ENCODE measurements at places on chromosomes 13 and 19. TPM values are rescaled to one million over a fixed set of nuclear protein-coding genes. Genes with fewer than 3 reads are reported as not detected.

- DNase-seq: no peak
Measured at GRCh38 chr13:73684286-73684685, 449.9 kb downstream of the KLF12 start.

DNA sequence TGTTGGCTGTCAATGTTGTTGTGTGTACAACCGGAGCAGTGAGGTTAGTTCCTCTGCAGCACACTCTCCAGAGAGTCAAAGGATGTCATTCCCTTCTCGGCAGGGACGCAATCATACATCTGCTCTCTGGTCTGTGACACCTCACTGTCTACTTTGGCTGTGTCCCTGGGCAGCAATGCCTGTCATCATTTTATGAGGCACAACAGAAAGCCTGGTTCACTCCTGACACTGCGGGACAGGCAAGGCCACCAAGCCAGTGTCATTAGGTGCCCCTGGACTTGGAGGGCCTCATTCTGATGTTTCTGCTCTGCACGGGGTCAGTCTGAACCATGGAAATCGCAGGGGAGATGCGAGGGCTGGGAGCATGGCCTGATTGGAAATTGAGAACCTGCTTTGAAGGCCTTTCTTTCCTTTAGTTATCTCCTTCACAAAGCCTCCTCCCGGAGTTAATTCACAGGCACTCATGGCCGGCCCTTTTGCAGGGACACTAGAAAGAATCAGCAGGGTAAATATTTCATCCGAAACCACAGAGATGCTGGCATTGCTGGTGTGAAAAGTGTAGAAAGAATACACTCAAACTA lies 284.4 kb downstream of the ZNF536 start:
- DNase-seq: no peak

GRCh38 chr13:48829536-48829935 lies 146.2 kb upstream of the FNDC3A start:
- no peak for DNase-seq

- no peak for DNase-seq
Measured at GRCh38 chr13:67421475-67421874, 191.3 kb upstream of the PCDH9 start.

DNA sequence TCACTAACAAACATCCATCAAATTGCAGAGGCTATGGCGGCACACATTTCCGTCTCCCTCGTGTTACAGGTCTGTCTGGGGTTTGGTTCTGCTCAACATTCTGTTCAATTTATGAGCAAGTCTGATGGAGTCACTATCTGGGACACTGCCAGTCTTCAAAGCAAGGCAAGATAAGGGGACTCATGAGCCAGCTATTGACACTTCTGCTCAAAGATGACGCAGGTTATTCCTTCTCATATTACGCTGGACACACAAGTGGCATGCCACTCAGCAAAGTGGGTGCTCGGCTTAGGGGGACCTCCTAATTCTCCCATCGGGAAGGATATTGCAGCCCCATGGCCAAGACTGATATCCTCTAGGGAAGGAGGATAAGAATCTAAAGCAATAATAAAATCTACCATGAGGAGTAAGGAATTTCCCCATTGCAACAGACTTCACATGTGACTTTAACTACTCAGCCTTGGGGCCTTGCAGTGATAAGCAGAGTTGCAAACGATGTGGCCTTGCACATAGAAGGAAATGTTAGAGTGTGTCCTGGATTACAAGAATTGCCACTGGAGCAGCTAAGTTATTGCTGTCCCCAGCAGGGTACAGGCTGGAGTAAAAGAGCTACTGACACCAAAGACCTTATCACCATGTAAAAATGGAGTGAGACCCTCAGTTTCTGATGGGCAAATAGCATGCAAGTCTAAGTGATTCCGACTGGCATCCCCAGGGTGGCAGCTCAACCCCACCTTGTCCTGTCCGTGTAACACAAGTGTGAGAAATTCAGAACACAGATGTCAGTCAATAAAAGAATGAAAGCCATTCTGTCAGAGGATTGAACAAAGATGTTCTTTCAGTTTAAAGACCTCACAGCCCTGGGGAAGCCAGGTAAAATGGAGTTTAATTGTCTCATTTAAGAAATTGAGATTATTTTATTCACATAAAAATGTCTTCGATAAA lies 306.1 kb downstream of the IRS2 start:
- DNase-seq: no peak

Gene TLE6
- 3.6 TPM for total RNA-seq

Gene TSKS
- total RNA-seq: 0.30 TPM

DNA sequence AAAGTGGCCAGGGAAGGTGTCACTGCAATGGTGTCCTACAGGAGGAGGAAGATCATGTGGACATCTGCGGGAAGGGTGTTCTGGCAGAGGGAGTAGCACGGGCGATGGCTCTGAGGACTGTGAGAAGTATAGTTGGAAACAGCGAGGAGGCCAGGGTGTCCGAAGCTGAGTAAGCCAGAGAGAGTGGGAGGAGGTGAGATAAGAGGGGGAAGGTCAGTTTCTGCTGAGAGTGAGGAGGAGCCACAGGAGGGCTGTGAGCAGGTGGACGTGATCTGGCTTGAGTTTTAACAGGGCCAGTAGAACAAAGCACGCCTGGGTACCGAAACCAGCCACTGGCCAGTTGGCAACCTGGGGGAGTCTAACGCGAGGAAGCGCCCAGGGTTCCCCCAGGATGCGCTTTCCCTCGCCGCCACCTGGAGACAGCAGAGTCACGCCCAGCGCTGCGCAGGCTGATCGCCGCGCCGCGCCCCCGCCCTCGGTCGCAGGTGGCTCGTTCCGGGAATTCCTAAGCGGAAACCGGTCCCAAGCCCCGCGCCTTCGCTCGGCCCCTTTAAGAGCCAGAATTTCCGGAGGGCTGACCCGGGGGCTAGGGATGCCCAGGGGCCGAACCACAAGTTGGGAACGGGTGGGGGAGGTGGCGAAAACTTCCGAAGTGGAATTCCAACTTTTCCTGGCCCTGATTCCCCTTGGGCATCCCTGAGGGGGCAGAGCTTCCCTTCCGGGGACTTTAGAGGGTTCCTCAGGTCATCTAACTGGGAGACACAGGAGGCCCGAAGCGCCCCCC lies 1.1 kb upstream of the LSR start:
- DNase-seq: peak; percentile 94

DNA sequence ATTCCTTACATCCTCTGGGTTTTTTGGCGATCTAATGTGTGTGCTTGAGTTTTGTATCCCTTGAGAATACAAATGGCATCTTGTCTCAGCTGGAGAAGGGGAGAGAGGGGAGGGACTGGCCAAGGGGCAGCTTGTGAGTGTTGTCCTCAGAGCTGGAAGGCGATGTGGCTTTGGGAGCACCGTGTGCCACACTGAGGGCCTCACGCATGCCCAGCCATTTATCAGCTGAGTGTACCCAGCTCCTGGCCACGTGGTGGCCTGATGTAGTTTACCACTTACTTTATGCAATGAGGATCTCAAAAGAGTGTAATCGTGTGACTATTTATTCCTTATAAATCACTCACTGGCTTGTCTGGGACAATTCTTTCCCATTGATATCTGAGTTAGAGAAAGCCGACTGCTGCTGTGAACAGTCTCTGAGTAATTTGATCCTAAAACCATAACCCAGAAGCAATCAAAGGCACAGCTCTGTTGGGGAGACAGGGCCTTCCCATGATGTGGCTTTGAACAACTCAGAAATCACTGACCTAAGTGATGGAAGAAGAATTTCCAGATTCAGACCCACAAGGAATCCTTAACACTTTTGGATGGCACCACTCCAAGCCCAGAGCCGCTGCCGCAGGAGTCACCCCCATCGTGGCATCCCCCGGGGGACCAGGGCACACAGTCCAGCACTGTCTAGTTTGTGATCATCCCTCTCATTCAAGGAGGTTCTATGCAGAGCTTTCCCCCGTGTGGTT lies 53.9 kb upstream of the MTIF3 start:
- no peak for DNase-seq

Gene MAP2K2
- 63.1 TPM for total RNA-seq

- no peak for DNase-seq
Measured at GRCh38 chr13:67410645-67411044, 180.5 kb upstream of the PCDH9 start.

- no peak for DNase-seq
Measured at GRCh38 chr13:78610381-78610883, 7.1 kb upstream of the POU4F1 start.

DNA sequence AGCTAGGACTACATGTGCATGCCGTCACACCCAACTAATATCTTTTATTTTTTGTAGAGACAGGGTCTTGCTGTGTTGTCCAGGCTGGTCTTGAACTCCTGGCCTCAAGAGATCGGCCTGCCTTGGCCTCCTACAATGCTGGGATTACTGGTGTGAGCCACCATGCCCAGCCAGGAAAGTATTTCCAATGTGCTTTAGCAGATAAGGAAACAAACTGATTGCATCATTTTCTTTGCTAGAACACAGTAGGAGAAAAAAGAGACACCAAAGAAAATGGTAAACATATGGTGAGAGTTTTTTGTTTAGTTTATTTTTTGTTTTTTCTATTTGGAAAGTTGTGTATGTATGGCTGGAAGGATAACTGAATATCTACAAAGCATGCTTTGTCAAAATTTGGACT lies 46.9 kb upstream of the AKAP11 start:
- no peak for DNase-seq

DNA sequence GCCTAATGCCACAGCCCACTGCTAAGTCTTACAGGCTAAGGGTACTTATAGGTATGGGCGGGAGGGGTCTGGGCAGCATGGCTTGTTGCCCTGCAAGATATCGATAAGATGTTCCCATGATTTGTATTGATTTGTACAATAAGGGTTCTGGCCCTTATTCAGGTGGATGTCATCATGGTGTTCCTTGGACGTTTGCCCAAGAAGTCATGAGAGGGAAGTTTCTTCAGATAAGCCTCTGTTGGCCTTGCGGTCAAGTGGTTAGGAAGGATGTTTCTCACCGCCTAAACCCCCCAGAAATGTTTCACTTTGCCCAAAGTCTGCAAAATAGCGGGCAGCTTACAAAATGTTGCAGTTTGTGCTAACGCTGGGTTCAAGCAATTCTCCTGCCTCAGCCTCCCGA lies 7.3 kb downstream of the PARP4 start:
- DNase-seq: no peak

Gene GMIP
- total RNA-seq: 3.7 TPM

GRCh38 chr19:8578642-8579265 lies 1.5 kb upstream of the MYO1F start:
- DNase-seq: peak; percentile 71

Gene ATP4B
- total RNA-seq: not detected

DNA sequence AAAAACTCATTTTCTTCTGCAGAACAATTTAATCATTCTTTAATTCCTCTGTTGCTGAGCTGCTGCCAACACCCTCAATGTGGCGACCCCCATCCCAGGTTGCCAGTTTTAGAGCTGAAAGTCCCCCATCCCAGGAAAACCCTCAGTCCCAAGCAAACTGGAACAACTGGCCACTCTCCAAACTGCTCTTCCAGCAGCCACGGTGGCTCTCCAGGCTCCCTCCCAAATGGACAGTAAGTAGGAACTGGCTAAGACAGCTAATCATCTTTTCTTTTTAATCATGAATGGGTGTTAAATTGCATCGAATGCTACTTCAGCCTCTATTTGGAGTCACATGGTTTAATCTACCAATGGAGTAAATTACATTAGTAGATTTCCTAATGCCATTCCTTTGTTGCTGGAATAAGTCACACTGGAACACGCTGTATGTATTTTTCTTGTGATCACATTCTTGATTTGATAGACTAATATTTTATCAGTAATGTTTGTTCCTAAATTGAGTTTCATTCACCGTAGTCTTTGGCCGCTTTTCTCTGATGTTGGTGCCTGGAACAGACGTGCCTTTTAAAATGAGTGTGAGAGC lies 33.7 kb upstream of the VSTM2B start:
- no peak for DNase-seq

DNA sequence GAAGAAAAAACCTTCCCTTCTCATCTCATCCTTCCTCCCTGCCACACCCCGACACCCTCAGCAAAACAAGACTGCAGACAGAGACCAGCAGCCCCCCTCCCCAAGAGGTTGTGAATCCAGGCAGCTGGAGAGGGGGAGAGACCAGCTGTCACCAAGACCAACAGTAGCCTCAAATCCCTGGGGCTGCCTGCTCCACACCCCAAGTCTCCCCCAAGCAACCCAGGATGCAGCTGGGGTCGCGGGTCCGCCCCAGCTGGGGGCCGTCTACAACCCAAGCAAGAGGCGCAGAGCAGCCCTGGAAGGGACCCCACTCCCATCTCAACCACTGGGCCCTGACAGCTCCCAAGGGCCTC lies 7.1 kb downstream of the KLF16 start:
- DNase-seq: no peak

GRCh38 chr19:311813-312261 lies 20.6 kb upstream of the PLPP2 start:
- DNase-seq: no peak

Gene KIR2DL3
- not detected for total RNA-seq

- no peak for DNase-seq
Measured at GRCh38 chr13:112965573-112966115, 3.4 kb upstream of the MCF2L start.

- DNase-seq: no peak
Measured at GRCh38 chr19:18204394-18205199, 755 bp upstream of the RAB3A start.

DNA sequence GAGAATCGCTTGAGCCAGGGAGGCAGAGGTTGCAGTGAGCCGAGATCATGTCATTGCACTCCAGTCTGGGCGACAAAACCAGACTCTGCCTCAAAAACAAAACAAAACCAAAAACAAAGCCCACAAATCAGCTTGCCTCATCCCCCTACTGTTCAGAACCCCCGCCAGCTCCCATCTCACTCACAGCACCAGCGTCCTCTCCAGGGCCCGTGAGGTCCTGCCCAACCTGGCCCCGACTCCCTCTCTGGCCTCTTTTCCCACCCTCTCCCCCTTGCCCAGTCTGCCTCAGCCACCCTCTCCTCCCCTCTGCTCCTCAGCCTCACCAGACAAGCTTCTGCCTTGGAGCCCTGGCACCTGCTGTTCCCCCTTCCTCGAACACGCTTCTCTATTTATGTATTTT lies 3.8 kb downstream of the SLC8A2 start:
- no peak for DNase-seq

Gene JAK3
- total RNA-seq: 1.2 TPM

- peak; percentile 82 for DNase-seq
Measured at GRCh38 chr19:13839130-13839937, 37.6 kb upstream of the NANOS3 start.

Gene ZNF229
- 1.2 TPM for total RNA-seq

GRCh38 chr19:4585556-4585955 lies 26.1 kb upstream of the SEMA6B start:
- DNase-seq: no peak

GRCh38 chr19:31085125-31085524 lies 264.1 kb downstream of the TSHZ3 start:
- DNase-seq: no peak

- no peak for DNase-seq
Measured at GRCh38 chr13:41220401-41220800, 26.0 kb upstream of the KBTBD7 start.

All from left lobe of liver (tissue), 2 donors.